ENCODE measurements at places on chromosomes 4 and X. TPM values are rescaled to one million over a fixed set of nuclear protein-coding genes. Genes with fewer than 3 reads are reported as not detected.

HGFAC gene
- total RNA-seq = 1.1 TPM

TENM3 gene
- total RNA-seq = 0.54 TPM

LEF1 gene
- total RNA-seq = 0.79 TPM

DCAF4L1 gene
- 0.39 TPM for total RNA-seq

SYNPO2 gene
- total RNA-seq = 0.93 TPM

CSAG3 gene
- 44.1 TPM for total RNA-seq

ETNPPL gene
- not detected for total RNA-seq

SPATA4 gene
- total RNA-seq = 0.20 TPM

EREG gene
- total RNA-seq = 498 TPM

FGFBP2 gene
- total RNA-seq = not detected

MGAT4D gene
- total RNA-seq = not detected

XK gene
- 2.6 TPM for total RNA-seq

FRAS1 gene
- 33.5 TPM for total RNA-seq

HTN3 gene
- total RNA-seq = not detected

PCYT1B gene
- not detected for total RNA-seq

USP53 gene
- total RNA-seq = 22.0 TPM

GAGE13 gene
- not detected for total RNA-seq

ZBTB49 gene
- total RNA-seq = 3.9 TPM

PCDH18 gene
- 0.17 TPM for total RNA-seq

FUNDC2 gene
- total RNA-seq = 32.5 TPM

FHDC1 gene
- 1.8 TPM for total RNA-seq

FGFBP1 gene
- 8.7 TPM for total RNA-seq

BEX4 gene
- total RNA-seq = 0.91 TPM

CCNA2 gene
- 75.4 TPM for total RNA-seq

HEPH gene
- 0.44 TPM for total RNA-seq

F8 gene
- total RNA-seq = 2.6 TPM

Measured in HCT116 (cell line).